Activated T-cell treated with anti-CD3 and anti-CD28 coated beads for 1 hour (primary cell): ENCODE measurements at places on chromosomes 12 and 14.

DNA sequence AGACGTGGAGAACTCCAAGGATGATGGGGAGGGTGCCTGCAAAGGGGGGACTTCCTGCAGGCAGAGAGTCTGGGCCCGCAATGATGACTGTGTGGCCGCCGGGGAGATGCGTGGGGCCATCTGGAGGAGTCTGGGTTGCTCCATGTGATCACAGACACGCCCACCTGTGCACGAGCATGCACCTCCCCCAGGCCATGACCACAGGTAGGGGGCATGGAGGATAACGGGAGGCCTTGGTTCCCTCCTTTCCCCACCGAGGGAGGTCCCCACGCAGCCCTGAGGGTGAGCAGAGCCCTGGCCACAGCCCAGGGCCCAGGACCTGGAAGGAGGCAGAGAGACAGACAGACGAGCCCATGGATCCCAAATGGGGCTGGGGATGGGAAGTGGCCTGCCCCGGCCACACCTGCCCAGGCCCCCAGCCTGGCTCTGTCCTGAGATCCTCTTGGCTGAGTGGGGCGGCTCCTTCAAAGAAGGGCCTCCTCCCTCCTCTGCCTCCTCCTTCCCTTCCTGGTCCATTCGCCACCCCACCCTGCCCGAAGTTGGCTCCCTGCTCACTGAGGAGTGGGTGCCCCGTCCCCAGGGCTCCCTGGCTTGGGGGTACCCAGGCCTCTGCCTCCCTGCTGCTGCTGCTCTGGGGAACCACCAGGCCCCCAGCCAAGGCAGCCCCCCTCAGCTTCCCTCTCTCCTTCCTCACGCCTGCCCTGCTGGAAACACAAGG, 138.2 kb downstream of the CALM1 start:
- DNase-seq = no peak

- DNase-seq = no peak
Observed at GRCh38 chr12:12734054-12734453, 16.9 kb downstream of the CDKN1B start.

- no peak for DNase-seq
Observed at GRCh38 chr12:1608713-1609119, 14.3 kb upstream of the FBXL14 start.

DNA sequence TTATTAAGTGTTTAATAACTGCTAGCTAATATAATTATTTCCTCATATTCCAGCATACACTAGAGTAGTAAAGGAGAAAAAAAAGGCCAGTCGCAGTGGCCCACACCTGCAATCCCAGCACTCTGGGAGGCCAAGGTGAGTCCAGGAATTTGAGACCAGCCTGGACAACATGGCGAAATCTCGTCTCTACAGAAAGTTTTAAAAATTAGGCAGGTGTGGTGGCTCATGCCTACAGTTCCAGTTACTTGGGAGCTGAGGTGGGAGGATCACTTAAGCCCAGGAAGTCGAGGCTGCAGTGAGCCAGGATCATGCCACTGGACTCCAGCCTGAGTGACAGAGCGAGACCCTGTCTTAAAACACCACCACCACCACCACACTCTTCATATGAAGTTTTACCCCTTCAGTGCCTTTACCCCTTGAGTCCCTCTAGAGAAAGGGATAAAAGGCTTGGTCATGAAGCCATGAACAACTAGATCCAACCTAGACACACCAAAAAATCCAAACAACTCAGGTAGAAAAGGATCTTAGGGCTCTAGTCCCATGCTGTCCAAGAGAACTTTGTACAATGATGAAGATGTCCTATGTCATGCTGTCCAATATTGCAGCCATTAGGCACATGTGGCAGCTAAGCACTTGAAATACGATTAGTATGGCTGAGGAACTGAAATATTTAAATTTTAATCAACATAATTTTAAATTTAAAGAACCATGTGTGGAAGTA, 29.6 kb downstream of the ATXN2 start:
- DNase-seq = no peak

DNA sequence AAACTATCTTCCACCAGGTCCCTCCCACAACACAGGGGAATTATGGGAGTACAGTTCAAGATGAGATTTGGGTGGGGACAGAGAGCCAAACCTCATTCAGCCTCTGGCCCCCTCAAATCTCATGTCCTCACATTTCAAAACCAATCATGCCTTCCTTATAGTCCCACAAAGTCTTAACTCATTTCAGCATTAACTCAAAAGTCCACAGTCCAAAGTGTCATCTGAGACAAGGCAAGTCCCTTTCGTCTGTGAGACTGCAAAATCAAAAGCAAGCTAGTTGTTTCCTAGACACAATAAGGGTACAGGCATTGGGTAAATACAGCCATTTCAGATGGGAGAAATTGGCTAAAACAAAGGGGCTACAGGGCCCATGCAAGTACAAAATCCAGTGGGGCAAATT, 147.6 kb downstream of the RAD51B start:
- no peak for DNase-seq

DNA sequence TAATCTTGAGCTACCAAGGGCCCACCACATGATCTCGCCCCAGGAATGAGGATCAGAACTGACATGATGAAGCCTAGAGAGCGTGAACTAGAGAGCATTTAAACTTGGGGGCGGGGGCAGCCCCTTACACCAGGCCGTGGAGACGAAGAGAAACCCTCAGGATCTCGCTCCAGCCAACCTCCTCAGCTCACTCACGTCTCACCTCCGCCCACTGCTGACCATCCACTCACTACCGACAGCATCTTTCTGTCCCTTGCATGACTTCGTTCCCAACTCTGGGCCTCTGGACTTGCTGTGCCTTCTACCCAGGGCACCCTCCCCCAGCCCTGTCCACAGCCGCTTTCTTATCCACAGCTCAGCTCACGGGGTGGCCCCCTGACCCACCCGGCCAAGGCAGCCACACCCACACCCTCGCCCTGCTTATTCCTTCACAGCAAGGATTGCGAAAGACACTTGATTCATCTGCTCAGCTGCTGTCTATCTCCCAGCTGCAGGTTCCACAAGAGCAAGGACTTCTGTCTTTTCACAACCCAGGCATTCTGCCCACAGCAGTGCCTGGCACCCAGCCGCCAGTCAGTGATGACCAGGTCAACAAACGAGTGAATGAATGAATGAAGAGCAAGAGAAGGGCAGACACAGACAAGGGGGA, 6.4 kb downstream of the STX2 start:
- DNase-seq = no peak

GRCh38 chr12:66725031-66725430, 46.2 kb upstream of the GRIP1 start:
- DNase-seq = no peak

DNA sequence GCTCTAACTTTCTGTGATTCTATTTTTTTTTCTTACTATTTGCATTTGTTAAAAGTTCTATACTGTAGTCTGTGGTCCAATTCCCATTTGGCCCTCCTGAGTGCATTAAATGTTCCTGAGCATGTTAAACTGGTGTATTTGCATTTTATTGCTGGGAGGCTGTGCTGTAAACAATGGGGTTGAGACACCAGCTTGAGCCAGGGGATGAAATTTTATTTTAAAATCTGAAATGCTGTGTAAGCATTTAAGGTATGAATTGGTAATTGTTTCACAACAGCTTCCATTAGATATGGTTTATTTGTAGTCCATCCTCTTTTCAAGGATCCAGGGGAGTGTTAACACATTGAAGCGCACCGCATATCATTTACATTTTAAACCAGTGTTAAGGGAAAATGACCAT, 89.9 kb upstream of the RFX4 start:
- DNase-seq = no peak

GRCh38 chr14:45270031-45270430, 17.0 kb upstream of the MIS18BP1 start:
- no peak for DNase-seq
